ENCODE measurements at places on chromosomes 5 and 9.

DNA sequence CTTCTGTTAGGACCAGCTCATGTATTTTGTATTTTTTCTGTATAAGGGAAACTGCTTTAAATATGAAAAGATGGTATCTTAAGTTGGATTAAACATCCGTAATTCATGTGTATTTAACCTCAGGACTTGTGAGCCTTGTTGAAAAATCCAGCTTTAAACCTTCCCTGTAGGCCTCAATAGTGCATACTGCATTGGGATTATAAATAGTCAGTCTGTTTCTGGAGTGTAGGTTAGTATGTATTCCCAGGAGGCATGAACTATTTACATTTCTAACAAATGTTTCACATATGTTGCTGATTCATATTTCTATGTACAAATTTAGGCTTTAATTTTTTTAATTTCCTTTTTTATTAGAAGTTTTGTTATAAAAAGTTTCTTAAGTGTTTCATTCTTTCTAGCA lies 137.9 kb upstream of the GRHPR start:
- DNase-seq = no peak

DNA sequence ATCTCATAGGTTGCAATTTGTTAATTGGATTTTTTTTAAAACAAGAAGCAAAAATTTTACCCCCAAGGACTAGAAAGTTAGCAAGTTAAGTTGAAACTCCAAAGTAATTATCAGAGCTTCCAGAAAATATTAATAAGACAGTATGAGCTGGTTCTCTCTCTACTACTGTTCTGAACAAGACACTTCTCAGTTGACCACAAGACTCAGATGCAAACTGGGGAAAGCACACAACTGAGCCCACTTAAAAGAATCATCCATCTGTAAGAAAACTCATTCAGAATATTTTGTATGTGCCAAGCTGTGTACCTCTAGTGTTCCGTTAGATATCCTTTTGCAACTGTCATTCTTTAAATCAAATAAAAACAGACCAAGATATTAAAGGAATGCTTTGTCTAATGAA lies 60.0 kb downstream of the MAP1B start:
- DNase-seq = no peak

DNA sequence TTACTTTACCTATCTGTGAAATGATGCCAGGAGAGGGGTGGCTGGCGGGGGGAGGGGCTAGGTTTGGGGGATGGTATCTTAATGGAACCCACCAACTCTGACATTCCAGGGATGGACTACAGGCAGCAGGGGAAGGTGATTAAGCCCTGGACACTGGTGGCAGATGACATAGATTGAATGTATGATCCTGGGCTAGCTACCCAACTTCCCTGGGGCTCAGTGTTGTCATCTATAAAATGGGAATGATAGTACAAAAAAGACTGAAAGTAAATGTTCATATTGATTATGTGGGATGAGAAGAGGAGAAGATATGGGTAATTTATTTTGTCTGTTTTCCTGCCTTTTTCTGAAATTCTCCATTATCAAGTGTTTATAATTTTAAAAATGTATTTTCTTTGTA lies 6.2 kb downstream of the CORO2A start:
- DNase-seq = no peak

DNA sequence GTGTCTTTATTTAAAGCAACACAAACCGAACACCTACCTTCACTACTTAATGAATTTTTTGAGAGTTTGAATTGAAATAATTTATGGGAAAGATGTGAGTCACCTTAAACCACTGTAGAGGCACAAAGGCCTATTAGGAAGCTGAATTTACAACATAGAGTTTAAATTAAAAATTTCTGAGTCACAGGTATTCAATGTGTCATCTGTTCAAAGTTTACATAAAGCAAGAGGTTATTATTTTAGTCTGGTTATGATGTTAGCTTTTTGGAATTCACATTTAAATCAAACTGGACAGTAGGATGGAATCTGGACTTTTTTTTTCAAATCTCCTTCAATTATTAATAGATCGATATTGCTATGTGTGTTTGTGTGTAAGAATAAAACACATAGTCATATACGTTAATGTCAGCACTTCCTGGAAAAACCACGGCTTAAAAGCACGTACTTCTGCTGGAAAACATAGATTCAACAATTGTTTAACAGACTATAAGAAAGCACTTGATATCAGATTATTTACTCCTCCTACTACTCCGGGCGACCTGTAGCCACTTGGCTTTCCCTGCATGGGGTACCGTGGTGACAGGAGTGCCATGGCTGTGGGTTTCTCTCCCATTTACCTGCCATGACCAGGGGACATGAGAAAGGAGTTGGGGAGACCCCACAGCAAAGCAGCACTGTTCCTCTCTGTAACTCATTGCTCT lies 638.6 kb downstream of the SEMA5A start:
- no peak for DNase-seq

DNA sequence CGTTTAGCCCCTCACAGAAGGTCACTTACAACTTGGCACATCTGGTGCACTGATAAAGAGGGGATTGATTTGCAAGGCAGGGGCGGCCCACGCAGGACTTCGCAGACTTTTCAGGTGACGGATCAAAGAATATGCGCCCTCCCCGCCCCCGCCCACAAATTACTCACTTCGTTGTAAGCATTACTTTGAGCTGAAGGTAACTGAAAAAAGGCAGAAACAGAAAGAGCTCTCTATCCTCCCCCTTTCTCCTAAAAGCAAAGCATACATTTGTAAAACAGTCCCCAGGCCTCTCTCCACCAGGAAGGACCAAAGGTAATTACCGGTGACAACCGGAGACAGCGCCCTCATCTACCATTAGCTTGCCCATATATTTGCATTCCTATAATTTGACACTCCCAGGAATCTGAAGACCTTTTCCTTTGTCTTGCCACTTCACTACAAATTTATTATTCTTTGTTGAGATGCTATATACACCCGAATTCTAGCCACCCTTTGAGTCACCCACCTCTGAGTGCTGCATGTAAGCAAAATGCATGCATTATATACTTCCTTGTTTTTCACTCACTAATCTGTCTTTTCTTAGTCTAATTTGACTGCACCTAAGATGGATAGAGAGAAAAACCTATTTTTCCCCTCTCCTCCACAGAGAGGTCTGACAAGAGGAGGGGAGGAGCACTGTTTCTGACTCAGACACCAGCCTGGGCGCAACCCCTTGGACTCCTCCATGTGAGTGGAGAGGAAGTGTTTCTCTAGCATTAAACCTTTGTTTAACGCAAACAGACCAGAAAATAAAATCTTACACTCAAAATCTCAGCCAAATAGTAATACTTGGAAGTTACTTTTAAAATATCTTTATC lies 74.7 kb upstream of the SPIN1 start:
- DNase-seq = no peak

DNA sequence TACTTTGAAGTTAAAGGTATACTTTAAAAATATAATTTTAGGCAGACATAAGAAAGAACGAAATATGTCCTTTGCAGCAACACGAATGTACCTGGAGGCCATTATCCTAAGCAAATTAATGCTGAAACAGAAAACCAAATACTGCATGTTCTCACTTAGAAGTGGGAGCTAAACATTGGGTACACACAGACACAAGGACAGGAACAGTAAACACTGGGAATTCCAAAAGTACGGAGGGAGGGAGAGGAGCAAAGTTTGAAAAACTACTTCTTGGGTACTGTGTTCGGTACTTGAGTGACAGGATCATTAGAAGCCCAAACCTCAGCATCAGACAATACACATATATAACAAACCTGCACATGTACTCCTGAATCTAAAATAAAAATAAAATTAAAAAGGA lies 40.9 kb downstream of the TJP2 start:
- no peak for DNase-seq

GRCh38 chr9:129665389-129665775 lies at the start of gene PRRX2:
PRRX2 (plus strand) TSS chr9:129665647; CDS start chr9:129665868, 221 bp downstream.
- no peak for DNase-seq

DNA sequence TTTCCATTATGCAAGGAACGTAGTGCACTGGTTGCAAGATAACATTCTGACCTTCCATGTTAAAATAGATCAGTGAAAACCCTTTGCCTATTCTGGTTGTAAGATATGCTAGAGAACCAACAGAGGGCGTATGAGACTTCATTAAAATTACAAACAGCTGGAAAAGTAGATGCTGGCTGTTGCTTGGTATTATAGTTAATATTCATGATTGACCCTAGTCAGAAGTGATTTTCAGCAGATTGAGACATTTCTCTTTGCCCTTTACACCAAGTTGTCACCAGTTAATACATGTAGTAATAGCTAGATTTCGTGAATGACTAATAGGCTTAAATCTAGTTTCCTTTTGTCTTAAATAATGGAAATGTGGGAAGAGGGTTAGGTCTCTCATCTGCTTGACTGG lies 13.8 kb upstream of the FGF18 start:
- DNase-seq = no peak

DNA sequence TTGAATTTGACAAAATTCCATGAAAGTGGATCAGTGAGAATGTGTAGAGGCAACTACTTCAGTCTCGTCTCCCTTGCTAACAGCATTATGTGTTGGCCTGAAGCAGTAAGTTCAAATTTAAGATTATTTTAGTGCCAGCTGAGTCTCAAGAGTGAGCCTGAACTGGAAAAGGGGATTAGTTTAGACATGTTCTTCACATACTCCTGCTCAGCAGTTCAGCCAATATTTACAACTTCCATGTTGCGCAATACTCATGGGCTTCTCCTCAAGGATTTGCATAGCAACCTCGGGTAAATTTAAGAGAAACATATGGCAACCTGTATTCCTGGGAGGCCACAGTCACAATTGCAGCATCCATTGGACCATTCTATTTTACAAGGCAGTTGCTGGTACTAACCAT lies 553.8 kb downstream of the PTPRD start:
- no peak for DNase-seq

GRCh38 chr5:148864113-148864841 lies 37.9 kb downstream of the ADRB2 start:
- no peak for DNase-seq

GRCh38 chr9:7490317-7491108 lies 309.1 kb downstream of the DMAC1 start:
- no peak for DNase-seq

- DNase-seq = no peak
These were observed 44.6 kb downstream of the CXXC5 start for GRCh38 chr5:139692679-139693308.

DNA sequence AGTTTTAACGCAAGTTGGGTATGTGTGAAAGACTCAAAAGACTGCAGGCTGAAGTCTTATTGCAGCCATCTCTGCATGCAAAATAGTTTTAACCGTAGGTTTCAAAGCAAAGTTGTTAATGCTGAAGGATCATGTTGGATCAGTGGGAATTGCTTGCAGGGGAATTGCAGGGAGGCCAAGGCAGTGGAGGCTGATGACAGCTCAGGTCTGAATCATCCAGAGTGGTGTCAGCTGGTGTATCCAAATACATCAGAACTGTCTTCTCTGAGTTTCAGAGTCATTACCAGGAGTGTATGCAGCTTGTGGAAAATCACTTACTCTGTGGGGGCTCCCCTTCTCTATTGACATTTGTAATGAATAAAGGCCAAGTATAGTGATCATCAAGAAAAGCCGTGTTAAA lies 435.7 kb downstream of the SH3GL2 start:
- DNase-seq = no peak

DNA sequence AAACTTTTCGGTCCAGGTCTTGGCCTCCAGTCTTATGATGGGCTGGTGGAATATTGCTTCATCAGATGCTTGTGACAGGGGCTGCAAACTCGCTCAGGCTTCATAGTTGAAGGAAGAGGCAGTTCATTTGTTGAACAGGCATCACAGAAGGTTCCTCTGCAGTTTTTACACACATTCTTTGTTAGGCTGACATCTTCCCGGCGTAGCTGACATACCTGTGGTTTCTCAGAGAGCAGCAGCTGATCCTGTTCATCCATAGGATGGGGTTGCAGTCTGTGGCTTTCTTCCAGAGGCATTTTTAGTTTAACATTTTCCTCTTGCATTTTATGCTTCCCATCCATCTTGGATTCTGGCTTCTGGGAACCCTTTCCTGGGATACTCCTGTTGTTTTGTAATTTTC lies 1255.2 kb downstream of the EFNA5 start:
- DNase-seq = no peak

DNA sequence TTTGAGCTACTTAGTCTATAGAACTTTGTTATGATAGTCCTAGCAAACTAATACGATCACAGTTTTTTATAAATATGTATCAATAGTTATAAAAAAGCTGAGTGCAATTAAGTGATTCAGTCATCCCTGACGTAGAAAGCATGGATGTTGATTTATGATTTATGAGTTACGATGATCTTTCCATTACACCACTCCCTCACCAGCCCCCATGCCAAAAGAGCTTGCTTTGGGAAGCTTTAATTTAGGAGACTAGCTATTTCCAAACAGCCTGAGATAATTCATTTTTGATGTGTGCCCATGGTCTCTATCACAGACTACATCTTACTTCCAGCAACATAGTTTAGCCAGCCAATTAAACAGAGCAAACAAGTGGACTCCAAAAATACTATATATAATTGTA lies 256.8 kb downstream of the GABRG2 start:
- DNase-seq = no peak

GRCh38 chr9:134263596-134263995 lies 62.7 kb upstream of the RXRA start:
- no peak for DNase-seq

DNA sequence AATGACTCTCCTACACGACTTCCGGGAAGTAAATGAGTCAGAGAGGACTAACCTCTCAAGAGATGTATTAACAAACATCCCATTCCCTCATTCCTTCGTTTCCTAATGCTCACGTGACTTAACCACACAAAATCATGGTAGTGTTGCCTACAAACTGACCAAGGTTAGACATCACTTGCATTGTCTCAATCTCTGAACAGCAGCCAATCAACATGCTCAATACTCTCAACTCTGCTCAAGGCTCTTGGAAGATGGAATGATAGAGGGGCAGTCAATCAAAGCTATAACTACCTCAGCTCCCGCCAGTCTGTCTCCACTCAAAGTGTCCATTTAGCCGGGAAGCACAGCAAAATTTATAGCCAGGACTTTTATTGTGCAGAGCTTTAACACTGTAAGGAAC lies 143.8 kb upstream of the PIK3R1 start:
- DNase-seq = no peak

- peak; percentile 34 for DNase-seq
These were observed 8.2 kb downstream of the RAPGEF1 start for GRCh38 chr9:131731644-131732043.

DNA sequence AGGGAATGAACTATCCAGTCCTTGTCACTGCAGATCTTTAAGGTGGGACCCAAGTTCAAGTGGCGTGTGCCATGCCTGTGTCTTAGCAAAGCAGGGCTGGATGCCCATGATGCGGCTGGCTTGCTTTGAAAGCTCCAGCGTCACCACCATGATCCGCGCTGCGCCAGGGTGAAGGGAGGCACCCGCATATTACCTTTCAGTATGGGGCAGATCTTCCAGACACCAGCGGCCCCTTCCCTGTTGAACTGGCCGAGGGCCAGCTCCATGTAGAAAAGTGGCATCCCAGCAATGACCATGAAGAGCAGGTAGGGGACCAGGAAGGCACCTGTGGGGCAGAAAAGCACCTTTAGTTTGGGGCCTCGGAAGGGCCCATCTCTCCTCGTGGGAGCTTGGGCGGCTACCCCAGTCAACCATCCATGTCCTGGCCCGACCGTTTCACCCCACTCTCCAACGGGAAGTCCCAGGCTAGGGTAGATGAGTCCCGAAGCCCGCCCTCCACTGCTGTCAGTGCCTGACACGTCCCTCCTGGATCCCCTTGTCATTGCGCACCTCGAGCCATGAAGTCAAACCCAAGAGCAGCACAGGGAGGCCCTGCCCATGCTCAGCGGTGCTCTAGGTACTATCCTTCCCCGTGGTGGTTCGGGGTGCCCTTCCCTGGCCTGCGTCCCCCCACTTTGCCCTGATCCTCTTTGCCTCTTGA lies 3.9 kb downstream of the SLC6A3 start:
- no peak for DNase-seq
